Hematopoietic multipotent progenitor cell treated with erythropoietin and hydrocortisone succinate and interleukin-3 and kit ligand, for 4 days (in vitro differentiated cells): ENCODE measurements at places on chromosomes 2 and 18.

- DNase-seq: peak; percentile 8
Measured at GRCh38 chr2:8737571-8738175, 55.8 kb downstream of the ID2 start.

DNA sequence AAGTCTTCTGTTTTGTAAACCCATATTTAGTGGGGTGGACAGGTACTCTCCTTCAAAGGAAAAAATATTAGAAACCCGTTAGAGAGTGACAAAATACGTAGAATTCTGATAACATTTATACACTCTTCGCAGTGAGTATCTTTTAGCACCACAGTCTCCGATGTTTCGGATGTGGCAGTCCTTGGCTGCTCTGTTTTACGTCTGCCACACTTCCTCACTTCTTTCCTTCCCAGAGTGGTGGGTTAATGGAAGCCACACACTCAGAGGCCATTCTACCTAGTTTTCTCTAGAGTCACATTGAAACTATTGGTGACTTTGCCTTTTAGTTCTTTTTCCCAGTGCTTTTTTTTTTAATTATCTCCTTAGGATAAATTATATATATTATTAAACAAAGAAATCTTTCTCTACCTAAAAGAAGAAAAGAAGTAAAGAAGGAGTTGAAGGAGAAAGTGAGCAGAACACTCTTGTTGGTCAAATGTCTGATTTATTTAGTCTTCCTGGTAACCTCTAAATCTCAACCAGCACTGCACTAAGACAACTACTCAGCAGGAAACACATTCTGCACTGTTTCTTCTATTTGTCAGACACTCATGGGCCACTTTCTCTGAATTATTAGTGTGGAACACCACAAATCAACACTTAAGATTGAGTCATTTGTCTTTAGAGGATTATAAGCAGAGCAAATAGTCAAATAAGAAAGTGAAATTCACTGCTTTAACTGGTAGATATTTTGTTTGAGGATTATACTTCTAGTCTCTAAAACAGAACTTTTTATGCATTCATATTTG, 451.3 kb upstream of the TMEFF2 start:
- no peak for DNase-seq

DNA sequence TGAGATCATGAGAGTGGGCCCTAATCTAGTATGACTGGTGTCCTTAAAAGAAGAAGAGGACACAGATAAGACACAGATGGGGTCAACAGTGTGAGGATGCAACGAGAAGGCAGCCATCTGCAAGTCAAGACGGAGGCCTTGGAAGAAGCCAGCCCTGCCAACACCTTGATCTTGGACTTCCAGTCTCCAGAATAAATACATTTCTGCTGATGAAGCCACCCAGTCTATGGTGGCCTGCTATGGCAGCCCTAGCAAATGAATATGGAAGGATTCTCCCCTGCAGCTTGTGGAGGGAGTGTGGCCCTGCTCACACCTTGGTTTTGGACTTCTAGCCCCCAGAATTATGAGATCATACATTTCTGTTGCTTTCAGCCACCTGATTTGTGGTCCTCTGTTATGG, 12.3 kb downstream of the CTIF start:
- no peak for DNase-seq

- DNase-seq: no peak
Measured at GRCh38 chr2:127485694-127486071, 40.6 kb downstream of the IWS1 start.

- DNase-seq: no peak
Measured at GRCh38 chr2:172968061-172968469, 107.6 kb upstream of the MAP3K20 start.

- no peak for DNase-seq
Measured at GRCh38 chr18:25568986-25569385, 217.0 kb upstream of the ZNF521 start.

GRCh38 chr2:62857139-62857931, 151.8 kb downstream of the EHBP1 start:
- DNase-seq: no peak

DNA sequence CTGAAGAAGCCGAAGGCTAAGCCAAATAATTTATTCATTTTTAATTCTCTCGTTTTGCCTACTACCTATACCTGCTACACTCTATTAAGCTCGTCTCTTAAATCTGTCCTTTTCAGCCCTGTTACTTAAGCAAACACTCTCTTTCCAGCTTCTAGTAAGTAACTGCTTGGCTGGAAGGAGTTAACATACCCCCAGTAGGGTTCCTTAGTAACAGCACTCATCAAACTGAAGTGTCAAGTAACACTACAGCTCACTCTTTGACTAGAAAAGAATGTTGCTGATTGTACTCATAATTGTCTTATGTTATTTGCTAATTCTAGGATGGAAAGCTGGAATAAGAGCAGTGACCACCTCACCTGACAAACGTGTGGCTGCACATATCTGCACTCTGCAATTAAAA, 120.0 kb upstream of the SCN7A start:
- no peak for DNase-seq

DNA sequence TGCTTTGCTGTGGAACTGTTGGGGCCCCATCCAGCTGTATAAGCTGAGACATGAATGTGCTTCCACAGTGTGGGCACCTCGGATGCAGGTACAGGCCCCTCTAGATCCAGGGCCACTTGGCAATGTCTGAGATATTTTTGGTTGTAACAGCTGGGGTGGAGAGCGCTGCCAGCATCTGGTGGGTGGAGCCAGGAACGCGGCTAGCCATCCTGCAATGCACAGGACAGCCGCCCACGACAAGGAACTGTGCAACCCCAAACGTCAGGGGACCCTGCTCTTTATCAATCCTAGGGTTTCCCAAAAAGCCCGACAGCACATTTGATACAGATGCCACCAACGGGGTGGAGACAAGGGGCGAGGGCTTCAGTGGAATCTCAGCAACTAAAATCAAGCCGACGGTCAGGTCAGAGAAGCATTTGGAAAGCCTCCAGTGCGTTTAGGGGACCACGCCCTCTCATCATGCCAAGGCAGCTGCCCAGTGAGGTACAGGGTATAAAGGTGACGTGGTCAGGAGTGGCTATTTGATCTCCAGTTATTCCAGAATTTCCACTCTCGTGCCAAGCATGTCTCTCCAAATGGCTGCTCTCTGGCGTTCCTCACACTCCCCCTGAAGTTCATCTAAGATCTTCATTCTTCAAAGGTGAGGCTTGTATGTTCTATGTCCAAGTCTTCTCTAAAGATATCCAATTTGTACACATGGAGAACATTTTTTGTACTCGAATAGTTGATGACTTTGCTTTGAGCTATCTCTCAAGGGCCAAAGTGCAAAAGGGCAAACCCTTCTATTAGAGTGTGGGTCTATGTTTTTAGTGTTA, 55.7 kb downstream of the LRRFIP1 start:
- no peak for DNase-seq

- no peak for DNase-seq
Measured at GRCh38 chr18:35451032-35451431, 46.7 kb downstream of the INO80C start.

- peak; percentile 61 for DNase-seq
Measured at GRCh38 chr2:64751286-64752260, 97.9 kb upstream of the SERTAD2 start.

- DNase-seq: no peak
Measured at GRCh38 chr2:174690026-174690425, 74.2 kb downstream of the CHRNA1 start.

DNA sequence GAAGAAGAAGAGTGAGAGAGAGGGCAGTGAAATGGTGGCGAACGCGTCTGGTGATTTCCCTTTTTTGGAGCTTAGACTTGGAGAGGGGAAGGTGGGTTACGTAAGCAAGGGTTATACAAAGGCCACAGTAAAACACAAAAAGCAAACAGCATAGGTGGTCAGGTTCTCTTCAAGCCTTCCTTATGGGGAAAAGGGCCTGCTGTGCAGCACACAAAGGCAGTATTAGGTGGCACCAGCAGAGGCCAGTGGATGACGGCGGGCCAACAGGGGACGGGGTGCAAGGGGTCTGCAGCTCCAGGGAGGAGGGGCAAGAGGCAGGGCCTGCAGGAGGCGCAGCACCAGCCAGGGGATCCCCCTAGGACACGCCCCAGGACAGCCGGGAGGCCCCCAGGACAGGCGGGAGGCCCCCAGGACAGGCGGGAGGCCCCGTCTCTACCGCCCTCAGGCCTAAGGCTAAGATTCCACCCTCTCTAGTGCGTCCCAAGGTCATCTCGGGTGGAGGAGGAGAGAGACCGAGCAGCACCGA, 32.6 kb upstream of the NPC1 start:
- peak; percentile 46 for DNase-seq

DNA sequence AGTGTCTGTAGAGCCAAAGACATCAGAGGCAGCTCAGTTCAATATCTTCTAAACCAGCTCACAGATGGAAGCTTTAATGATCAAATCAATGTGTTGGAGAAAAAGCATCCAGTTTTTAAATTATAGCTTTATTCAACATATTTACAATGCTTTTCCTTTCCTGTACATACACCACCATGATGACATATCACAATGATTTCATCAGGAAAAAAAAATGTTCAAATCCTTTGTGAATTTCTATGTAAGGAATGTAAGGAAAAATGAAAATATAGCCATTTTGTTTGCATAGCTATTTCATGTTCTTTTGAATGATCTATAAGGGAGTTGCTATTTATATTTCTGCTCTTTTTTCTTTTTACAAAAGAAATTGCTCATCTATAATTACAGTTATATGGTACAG, 134.7 kb upstream of the CDH20 start:
- DNase-seq: no peak

DNA sequence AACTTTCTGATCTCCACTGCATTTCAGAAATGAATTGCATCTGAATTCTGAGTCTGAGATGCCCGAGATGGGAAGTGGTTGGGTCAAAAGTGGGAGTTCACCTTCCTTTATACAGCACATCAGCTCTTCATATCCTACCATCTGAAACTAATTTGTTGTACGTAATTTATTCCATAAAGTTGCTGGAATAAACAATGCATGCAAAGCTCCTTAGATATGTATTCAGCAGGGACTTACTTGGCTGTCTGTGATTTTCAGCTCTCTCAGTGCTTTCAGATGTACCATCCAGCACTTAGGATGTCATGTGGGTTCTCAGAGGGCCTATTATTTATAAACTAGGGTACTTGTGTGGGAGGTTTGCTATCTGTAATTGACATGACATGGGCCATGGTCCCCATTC, 46.9 kb upstream of the EFEMP1 start:
- no peak for DNase-seq
